Body of pancreas (tissue), 4 donors: ENCODE measurements at places on chromosomes 12 and 14. TPM values are rescaled to one million over a fixed set of nuclear protein-coding genes. Genes with fewer than 3 reads are reported as not detected.

GRCh38 chr12:82359115-82359478 lies 768 bp downstream of the METTL25 start:
- peak; percentile 21 for DNase-seq

DNA sequence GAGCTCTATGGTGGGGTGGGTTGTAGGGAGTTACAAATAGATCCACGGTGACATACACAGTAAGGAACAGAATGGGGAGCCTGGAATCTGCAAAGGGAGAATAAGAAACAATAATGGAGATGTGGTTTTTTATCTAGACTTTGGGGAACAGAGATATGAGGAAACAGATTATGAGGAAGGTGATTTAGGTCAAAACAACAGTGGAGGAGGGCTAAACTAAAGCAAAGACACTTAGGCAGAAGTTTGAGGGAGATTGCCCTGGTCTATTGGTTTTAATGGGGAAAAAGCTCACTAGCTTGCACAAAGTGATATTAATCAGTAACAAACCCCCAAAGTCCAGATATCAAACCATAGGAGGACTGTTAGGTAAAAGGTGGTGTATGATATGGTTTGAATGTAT lies 144.5 kb upstream of the DYRK2 start:
- DNase-seq: no peak

YEATS4 gene
- 15.8 TPM for total RNA-seq

- no peak for DNase-seq
Measured at GRCh38 chr14:90546767-90547166, 149.9 kb downstream of the CALM1 start.

DNA sequence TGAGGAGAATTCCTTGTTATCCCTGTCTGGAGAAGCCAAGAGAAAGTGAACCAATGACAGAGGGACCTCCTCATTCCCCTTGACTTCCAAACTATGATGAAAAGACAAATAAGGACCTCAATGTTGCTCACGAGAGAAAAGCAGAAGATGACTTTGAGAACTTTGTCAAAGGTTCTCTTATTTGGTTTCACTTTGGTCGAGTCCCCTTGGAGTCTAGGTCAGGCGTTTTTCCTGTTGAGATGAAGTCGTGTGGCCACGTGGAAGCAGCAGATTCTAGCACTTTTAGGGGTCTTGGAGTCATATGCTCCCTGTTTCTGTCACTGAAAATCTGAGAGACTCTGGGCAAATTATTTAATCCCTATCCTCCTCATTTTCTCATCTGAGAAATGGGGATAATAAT lies 33.8 kb upstream of the COL2A1 start:
- DNase-seq: no peak

DNA sequence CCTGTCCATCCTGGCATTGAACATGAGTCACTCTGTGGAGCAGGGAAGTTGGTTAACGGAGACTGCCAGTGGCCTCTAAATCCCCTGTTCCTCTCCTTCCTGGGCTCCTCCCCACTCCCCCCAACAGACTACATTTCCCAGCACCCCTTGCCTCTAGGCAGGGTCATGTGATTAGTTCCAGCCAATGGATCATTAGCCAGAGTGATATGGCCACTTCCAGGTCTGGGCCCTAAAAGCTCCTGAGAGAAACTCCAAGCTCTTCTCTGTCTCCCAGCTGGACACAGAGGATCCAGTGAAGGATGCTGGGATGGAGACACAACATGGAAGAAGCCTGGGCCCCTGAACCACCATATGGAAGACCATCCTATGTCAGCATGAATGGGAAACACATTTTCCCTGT lies 54.4 kb upstream of the RFLNA start:
- DNase-seq: no peak

DNA sequence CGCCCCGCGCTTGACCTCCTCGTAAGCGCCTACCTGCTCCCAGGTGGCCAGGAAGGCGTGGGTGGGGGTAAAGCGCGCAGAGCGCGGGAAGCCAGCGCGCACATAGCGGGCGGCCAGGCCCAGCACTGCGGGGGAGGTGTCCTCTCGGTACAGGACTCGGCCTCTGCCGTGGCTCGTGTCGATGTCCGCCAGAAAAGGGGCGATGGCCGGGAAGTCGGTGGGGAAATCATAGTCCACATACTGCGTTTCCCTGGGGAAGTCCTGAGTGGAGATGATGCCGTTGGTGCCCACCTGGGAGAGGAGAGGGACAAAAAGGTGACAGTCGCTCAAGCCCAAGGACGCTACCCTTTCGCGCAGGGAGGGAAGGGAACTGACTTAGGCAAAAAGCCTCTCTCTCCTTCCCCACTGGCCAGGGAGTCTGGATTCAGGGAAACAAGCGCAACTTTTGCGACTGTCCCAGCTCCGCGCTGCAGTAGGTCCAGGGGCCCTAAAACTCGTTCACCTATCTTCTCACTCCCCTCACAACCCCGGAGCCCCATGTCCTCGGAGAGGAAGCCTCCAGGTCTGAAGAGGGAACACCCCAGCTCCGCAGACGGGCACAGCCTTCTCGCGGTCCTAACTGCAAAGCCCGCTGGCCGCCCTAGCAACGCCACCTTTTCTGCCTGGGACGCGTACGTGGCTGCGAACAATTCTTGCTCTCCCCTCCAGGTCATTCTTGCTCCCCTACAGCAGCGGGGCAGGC lies 815 bp downstream of the NID2 start:
- DNase-seq: no peak

GRCh38 chr14:69137843-69138535 lies 14.9 kb downstream of the DCAF5 start:
- DNase-seq: no peak

GRCh38 chr14:90426663-90427062 lies 29.8 kb downstream of the CALM1 start:
- DNase-seq: no peak

GRCh38 chr12:113926788-113927187 lies 39.3 kb downstream of the RBM19 start:
- DNase-seq: no peak

RAD51AP1 gene
- total RNA-seq: 0.33 TPM

DNA sequence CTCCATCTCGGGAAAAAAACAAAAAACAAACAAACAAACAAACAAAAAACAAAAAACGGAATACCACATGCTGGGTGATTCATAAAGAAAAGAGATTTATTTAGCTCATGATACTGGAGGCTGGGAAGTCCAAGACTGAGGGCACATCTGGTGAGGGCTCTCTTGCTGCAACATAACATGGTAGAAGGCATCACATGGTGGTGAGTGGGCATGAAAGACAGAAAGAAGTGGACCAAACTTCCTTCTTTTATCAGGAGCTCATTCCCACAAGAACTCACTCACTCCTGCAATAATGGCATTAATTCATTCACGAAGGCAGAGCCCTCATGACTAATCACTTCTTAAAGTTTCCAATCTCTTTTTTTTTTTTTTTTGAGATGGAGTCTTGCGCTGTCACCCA lies 8.0 kb upstream of the LGMN start:
- DNase-seq: no peak

FANCM gene
- total RNA-seq: 4.3 TPM
